NCI-H2171 treated with DMSO at 0.1 percent for 48 hours (cell line): ENCODE measurements at places on chromosomes 13 and 19.

GRCh38 chr13:29474991-29475390 lies 120.5 kb downstream of the SLC7A1 start:
- no peak for DNase-seq

DNA sequence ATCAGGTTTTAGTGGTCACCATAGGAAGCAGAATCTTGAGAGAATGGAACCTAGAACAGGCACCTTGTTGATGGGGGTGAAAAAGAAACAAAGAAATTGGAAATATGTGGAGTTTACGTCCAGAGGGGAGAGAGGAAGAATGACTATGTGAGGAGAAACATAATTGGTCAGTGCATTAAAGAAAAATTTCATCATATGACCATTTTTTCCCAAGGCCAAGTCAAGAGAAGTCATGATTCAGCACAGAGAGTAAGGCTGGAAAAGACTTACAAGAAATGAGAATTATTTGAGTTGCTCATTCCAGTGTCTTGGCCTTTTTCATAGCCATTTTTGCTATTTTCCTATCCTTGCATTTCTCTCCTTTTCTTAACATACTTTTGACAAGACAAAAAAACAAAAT lies 421.7 kb downstream of the EFNB2 start:
- DNase-seq, result no peak

DNA sequence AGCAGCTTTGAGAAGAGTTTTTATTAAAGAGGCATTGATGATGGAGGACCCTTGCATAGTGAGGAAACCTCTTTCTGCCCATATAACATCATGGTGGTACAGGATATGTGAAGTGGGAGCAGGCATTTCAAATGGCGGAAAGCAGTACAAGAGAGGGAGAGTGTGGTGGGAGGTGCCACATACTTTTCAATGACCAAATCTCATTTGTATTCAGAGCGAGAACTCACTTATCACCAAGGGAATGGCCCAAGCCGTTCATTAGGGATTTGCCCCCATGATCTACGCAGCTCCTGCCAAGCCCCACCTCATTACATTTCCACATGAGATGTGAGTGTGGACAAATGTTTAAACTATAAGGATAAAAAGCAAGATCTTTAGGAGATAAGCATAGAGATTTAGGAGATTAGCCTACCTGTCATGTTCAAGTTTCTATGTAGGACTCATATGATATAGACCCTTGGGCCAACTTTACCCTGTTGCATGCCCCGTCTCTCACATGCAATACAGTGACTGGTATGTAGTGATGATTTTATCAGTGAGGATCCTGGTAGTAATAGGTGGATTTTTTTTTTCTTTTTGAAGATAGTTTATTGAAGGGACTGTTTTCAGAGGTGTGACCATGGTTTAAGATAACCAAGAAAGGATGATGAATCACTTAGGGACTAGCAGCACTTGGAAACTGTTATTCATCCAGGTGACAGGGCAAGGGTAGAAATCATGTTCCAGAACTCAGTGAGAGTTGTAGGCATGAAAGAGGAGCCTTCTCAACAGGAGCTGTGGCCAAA lies 38.3 kb downstream of the DNAJC15 start:
- no peak for DNase-seq

DNA sequence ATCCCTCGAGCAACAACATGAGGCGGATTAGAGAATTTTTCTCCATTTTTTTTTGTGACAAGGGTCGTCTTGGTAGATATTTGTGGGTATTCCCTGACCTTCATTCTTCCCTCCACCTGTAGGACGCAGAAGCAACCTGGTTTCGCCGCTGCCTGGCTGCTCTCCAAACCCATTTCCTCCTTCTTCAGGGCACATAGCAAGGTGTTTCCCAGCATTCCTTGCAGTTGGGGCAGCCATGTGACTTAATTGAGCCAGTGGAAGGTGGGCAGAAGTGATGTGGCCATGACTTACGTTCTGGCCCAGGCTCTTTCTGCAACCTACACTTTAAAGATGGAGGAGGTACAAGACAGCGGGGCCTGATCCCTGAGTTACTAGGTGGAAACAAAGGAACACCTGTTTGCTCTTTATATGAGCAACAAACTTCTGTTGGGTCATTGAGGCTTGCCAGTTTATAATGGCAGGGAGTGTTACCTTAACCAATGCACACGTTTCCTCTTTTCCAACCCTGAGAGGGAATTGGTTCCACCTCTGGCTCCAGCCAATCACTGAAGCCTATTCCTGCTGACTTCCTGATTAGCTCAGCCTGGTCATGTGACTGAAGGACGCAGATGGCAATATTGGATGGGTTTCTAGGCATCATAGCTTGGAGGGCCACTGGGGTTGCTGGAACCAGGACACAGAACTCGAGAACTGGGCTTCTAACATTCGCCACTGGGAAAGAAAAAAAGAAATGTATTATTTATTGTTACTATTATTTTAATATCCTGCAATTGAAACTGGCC lies 30.8 kb upstream of the ZNRF4 start:
- peak; percentile 17 for DNase-seq

DNA sequence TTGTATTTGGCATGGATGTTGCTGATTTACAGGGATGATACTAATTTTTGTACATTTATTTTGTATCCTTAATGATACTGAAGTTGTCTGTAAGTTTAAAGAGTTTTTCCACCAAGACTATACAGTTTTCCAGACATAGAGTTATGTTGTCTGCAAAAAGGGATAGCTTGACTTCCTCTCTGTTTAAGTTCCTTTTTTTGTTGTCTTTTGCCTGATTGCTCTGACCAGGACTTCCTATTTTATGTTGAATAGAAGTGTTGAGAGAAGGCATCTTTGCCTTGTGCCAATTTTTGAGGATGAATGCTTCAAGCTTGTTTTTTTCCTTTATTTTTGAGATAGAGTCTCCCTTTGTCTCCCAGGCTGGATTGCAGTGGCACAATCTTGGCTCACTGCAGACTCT lies 36.8 kb upstream of the ZNF681 start:
- no peak for DNase-seq

DNA sequence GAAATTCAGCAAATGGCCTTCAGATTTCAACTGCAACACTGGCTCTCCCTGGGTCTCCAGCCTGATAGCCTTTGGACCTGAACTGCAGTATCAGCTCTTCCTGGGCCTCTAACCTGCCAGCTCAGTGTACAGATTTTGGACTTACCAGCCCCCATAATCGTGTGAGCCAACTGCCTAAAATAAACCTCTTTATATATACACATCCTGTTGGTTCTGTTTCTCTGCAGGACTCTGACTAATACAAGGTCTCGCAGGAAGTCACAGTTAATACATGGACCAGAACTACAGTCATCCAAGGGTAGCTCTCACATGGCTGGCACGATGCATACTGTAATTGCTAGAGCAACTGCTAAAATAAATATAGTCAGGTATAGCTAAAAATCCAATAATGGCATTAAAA lies 85.1 kb downstream of the KATNAL1 start:
- no peak for DNase-seq

- DNase-seq, result no peak
Observed at GRCh38 chr13:48568370-48569103, 35.7 kb upstream of the RCBTB2 start.

DNA sequence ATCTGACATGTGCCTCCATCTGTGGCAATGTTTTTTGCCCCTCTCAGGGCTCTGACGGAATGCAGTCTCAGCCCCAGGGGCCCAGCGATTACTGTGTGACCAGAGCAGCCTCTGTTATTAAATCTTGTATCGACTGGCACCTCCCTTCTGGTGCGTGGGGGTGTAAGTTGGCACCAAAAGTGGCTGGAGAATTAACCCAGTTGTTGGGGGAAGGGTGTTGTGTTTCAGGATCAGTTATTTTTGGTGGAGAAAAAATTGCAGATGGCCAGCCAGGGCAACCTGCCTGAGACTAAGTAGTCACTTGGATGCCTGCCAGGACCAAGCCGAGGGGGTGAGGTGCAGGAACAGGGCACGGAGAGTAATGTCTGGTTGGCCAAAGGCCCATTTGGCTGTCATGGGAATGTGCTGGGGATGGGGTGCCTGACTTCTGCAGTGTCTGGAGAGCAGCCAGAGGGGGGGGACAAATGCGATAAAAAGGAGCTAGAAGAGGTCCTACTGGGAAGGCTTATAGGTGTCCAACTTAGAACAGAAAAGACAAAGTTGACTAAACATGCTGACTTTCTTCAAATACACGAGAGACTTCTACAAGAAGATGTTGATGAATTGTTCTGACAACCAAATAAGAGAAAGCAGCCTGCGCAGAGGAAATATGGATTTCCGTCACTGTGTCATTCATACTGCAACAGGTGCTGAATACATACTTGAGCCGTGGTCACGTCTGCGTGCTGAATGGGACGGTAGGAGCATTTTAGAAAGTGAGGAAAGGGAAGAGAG lies 69.8 kb downstream of the SIAH3 start:
- DNase-seq, result peak; percentile 81

DNA sequence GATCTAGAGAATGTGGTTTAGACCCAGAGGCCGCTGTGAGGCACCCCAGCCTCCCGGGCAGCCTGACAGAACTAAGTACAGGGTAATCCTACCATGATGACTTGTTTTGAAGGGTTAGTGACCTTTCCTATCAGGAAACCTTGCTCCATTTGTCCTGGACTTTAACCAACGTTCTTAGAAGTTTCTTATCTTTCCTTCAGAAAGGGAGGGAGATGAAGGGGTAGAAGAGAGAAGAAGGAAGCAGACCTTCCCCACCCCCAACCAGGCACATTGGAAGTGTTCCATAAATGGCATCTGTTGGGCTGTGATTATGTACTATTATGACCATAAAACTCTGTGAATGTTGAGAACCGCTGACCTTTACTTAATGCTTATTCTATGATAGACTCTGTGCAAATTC lies 184.2 kb downstream of the OXGR1 start:
- DNase-seq, result no peak

GRCh38 chr13:50631041-50631440 lies 212.5 kb downstream of the DLEU7 start:
- DNase-seq, result peak; percentile 59
